Activated CD4-positive, alpha-beta T cell treated with anti-CD3 and anti-CD28 coated beads, Interleukin-2, amount 10 ng/mL, durations not matched to agents 24 days and 14 days (primary cell): ENCODE measurements at places on chromosomes 12 and 14. TPM values are rescaled to one million over a fixed set of nuclear protein-coding genes. Genes with fewer than 3 reads are reported as not detected.

DNA sequence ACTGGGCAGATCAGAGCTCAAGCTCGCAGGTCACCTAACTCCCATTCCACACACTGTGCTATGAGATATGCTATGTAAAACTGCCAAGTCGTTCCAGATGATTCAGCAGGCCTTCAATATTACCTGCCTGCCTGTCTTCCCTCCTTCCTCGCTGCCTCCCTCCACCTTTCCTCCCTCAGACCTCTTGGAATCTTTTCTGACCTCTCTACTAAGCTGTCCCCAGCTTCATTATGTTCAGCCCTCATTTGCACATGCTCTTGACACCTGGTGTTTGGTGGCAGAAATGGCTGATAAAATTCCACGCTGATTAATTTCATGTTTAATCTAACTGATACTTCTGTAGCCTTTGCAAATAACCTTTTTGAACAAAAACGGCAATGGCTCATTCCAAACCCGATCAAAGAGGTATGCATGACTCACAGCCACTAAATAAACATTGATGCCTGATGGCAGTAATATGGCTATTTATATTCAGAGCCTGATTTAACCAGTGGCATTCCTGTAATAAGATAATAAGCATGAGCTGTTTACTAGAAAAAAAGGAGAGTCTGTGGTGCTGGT lies 130.8 kb upstream of the EGLN3 start:
- H3K27ac ChIP-seq, result no peak overlapping the region
- DNase-seq, result no peak
- no peaks in the 10 kb centered on the region for H3K36me3 ChIP-seq
- peaks cover 10% of the 10 kb centered on the region for H3K4me1 ChIP-seq
- no peak overlapping the region for H3K4me3 ChIP-seq
- peaks cover 26% of the 10 kb centered on the region for H3K27me3 ChIP-seq

The AQP2 gene
- not detected in 2 replicates for total RNA-seq

DNA sequence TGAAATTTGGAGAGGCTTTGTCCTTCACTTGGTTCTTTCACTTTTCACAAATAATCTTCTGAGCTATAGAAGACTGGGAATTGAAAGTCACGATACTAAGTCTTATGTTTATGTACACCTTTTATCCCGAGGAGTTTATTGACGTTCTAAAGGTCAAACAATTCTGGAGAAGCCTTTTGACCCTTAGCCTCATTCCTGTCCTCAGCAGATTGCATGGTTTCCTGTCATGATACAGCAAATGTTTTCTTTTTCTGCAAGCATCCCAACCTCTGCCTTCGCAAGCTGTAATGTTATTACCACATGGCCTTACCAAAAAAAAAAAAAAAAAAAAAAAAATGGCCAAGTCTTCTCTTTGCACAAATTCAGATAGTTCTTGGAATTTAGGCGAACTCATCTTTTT lies 411.7 kb upstream of the FLRT2 start:
- DNase-seq, result no peak
- no peaks in the 10 kb centered on the region for H3K4me1 ChIP-seq
- H3K4me3 ChIP-seq, result no peak overlapping the region
- no peaks in the 10 kb centered on the region for H3K36me3 ChIP-seq
- H3K27ac ChIP-seq, result no peak overlapping the region
- no peaks in the 10 kb centered on the region for H3K27me3 ChIP-seq

DNA sequence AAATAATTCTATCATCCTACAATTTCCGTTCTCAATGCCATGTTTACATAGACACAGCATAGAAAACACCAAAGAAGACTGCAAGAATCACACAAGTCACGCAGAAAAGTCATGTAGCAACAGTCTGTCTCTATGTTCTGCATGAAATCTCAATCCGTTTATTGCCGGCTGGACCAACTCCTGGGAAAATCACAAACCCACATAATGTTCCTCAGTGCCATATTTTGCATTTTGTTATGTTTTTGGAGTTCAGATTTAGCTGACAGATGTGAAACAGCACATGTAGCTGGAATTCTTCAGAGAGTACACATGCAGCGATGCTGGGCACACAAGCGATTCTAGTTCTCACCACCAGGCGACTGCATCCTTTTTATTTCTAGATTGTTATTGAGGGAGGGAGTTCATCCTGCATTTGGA lies 193.1 kb downstream of the APAF1 start:
- DNase-seq, result no peak
- no peak overlapping the region for H3K4me3 ChIP-seq
- peaks cover 40% of the 10 kb centered on the region for H3K27me3 ChIP-seq

The CLEC7A gene
- total RNA-seq, result not detected in 2 replicates
